Stimulated activated CD4-positive, alpha-beta T cell treated with anti-CD3 and anti-CD28 coated beads, Interleukin-1b, Interleukin-23, amount 100 ng/mL, for 24 hours (primary cell): ENCODE measurements at places on chromosomes 4 and X.

GRCh38 chr4:40940756-40941155 lies 191.0 kb downstream of the NSUN7 start:
- DNase-seq, result no peak

GRCh38 chr4:16867827-16868226 lies 30.6 kb downstream of the LDB2 start:
- no peak for DNase-seq

DNA sequence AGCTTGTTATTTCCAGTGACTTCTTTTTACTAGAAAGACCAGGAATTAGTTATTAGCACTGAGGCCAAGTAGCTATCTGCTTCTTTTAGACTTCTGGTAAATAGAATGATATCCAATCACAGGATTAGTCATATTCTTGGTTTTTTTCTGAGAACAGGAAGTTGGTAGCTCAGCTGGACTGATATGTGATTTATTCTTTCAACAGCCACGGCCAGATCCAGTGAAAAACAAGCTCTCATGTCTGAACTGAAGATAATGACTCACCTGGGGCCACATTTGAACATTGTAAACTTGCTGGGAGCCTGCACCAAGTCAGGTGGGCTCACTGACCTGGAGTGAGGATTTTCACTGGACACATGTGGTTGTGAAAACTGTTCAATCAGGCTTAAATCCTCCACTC lies 48.6 kb downstream of the PDGFRA start:
- no peak for DNase-seq

- no peak for DNase-seq
These were observed 72.0 kb upstream of the MSX1 start for GRCh38 chr4:4787421-4787820.

GRCh38 chr4:124209211-124209610 lies 503.3 kb downstream of the ANKRD50 start:
- DNase-seq, result no peak

DNA sequence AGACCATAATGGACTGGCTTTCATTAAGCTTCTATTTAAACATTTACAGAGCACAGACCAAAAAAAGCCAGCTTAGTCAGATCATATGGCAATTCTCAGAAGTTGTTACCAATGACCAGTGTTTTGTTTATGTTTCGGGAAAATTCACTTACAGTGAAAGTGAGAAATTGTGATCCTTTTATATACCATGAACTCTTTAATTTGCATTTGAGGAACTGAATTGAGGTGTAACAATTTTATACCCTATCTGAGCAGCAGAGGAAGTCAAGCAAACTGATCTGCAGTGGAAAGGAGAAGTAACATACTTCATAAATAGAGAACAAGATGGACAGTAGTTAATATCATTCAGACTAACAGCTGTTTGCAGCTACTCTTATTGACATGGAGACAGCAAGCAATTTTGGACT lies 97.1 kb downstream of the TMA16 start:
- no peak for DNase-seq

DNA sequence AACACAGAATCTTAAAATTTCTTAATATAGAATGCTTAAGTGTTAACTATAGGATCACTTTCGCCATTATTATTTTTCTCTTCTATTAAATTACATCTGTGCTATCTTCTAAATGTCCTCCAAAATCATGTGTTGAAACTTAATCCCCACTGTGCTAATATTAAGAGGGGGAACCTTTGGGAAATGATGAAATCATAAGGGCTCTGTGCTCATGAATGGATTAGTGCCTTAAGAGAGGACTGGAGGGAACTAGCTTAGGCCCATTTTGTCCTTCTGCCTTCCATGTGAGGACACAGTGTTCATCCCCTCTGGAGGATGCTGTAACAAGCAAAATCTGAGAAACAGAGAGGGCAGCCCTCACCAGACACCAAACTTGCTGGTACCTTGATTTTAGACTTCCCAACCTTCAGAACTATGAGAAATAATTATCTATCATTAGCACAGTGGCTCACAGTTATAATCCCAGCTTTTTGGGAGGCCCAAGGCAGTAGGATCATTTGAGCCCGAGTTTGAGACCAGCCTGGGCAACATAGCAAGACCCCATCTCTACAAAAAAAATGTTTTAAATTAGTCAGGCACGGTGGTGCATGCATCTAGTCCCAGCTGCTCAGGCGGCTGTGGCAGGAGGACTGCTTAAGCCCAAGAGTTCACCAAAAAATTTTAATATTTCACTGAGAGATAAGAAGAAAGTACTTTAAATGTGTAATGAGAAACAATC lies 26.3 kb downstream of the KLHL8 start:
- DNase-seq, result no peak

- no peak for DNase-seq
These were observed 3.0 kb downstream of the CISD2 start for GRCh38 chr4:102871772-102872171.

DNA sequence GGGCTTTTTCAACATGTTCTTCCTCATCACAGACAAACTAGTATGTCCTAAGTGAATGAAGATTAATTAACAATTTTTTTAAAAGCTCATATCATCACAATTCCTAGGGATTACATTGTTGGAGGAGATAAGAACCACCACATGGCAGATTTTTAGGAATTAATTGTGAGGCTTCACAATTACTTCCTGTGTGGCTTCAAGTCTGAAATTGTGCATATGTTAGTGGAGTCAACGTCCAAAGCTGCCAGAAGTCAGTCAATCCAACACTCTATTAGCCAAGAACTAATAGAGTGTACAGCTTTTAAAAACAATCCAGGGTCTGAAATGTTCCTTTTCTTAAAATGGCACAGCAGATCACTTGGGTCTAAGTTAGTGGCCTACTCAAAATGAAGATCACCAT lies 49.3 kb upstream of the C1QTNF7 start:
- DNase-seq, result no peak

DNA sequence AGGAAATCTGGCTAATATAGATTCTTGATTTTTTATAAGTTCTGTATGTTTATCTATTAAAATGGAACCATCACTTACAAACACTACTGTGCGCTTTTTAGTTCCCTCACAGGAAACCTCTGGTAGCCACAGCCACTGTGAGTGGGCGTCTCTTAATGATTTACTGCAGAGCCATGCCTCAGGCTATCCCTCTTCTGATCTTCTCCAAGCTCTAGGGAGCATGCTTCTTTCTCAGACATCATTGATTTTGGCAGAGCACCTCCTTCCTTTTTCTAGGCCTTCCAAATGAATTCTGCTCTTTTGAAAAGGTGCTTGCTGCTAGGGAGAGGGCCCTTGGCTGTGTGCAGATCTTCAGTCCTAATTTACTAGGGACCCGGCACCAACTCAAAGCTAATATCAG lies 61.1 kb upstream of the STS start:
- no peak for DNase-seq

GRCh38 chr4:38163216-38164006 lies 203.2 kb downstream of the PTTG2 start:
- no peak for DNase-seq

DNA sequence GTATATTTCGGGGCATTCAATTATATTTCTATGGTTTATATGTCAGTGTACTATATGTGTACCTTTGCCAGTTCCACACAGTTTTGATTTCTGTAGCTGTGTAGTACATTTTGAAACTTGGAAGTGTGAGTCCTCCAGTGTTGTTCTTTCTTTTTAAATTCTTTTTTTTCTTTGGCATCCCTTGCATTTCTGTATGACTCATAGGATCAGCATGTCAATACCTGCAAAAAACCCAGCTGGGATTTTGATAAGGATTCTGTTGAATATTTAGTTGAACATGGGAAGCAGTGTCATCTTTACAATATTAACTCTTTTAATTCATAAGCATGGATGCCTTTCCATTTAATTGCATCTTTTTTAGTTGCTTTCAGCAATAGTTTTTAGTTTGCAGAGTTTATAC lies 100.0 kb downstream of the SH3BGRL start:
- DNase-seq, result no peak

- DNase-seq, result no peak
These were observed 17.7 kb downstream of the IL21 start for GRCh38 chr4:122603156-122603574.

DNA sequence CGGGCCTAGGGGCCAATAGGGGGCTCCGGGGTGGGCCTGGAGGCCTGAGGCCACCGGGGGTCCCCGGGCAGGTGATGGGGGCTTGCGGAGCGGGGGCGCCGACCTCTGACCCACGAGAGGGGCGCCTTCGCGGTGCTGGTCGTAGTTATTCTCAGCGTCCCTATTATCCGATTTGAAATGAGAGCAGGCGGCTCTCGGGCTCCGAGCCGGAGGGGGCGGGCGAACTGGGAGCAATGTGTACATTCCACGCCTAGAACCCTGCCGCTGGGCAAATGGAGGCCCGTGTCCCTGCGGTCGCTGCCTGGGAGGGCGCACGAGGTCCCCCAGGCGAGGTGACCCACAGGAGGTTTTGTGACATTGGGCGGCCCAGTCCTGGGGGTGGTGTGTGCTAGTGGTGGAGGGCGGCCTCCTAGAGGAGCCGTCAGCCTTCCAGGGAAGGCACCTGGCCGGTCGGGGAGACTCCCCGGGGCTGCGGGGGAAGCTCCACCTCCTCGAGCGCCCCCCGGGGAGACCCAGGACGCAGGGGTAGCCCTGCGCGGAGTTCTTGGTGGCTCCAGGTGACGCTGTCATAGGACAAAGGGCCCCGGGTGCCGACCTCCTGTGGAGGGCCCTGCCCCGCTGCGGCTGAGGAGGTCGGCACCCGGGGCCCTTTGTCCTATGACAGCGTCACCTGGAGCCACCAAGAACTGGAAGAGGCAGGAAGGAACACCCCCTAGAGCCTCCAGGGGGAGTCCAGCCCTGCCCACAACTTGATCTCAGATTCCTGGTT lies 102.6 kb upstream of the PRKX start:
- DNase-seq, result no peak

- no peak for DNase-seq
These were observed 57.0 kb downstream of the RTL9 start for GRCh38 chrX:110415440-110416170.

GRCh38 chr4:84681486-84682274 lies 98.8 kb downstream of the CDS1 start:
- DNase-seq, result no peak

DNA sequence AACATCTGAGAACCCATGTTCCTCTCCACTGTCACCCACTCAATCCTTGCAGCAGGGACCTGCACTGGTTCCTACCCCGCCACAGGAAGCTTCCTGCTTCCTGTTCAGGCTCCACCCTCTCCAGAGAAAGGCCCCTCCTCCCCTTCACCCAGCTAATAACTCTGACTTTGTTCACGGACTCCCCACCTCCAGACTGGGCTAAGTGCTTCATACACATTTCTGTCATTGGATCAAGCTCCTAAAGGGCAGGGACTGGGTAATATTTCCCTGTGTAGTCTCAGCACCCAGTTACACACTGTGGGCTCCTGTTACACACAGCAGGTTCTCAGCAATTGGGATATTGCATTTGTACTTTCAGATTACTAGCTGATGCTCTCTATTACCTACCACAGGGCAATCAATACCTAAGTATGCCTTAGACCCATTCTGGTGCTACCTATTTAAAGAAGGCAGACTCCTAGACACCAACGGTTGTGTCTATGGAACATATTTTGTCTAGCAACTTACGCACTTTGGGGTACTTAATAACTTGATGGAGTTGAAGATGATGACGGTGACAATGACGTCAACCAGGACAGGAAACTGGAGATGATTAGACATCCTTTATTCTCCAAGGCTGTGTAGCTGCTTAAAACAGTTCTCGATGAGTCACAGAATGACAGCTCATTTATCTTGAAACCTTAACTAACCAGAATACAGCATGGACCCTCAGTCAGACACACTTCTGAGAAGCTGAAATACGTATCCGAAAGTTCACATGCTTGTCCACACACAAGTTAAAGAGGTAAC lies 58.1 kb downstream of the MAML3 start:
- peak; percentile 47 for DNase-seq

DNA sequence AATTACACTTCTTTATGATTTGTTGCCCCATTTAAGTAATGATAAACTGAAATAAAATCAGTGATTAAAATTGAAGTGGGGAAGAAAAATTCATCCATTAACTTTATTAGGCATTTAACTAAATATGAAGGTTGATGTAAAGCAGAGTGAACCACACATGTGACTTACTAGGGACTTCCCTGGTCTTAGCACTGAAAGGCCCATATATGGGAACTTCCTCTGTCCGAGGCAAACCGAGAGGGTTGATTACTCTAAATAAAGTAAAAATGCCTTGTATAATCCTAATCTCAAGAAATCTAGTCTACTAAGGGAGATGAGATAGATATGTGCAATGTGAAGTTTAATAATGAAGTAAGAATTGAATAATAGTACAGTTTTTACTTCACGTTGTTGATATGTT lies 403.9 kb upstream of the RPS6KA3 start:
- DNase-seq, result no peak

- DNase-seq, result peak; percentile 21
These were observed 118.4 kb downstream of the ASB9 start for GRCh38 chrX:15151267-15152186.

GRCh38 chr4:18421519-18421918 lies 400.0 kb upstream of the LCORL start:
- DNase-seq, result no peak
